ENCODE measurements at places on chromosomes 7 and 10. TPM values are rescaled to one million over a fixed set of nuclear protein-coding genes. Genes with fewer than 3 reads are reported as not detected.

DNA sequence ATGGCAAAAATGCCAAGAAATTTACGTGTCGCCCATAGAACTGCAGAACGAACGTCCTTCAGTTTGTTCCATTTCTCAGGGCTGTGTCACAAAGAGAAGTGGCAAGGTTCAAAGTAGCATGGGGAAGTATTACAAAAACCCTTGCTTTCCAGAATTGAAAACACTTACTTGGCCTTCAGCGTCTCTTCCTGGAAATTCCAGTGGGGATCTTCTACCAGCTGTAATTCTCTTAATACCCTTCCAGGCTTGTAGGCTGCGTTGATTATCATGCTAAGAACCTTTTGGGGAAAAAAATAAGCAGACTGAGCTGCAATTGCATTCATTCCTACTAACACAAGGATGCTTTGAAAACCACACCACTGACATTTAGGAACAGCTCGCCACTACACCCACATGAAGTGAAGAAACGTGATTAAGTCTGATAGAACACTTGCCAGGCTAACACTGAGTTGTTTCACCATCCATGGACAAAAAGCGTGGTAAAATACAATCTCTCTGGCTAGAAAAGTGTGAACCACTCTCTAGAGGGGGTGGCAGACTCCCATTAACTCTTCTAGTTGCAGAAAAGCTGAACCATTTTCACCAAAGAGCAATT lies 222.3 kb downstream of the SFMBT2 start:
- no peak overlapping the region for H3K27ac ChIP-seq
- no peaks in the 10 kb centered on the region for H3K36me3 ChIP-seq
- H3K4me3 ChIP-seq, result no peak overlapping the region
- no peak for DNase-seq
- no peaks in the 10 kb centered on the region for H3K27me3 ChIP-seq
- no peaks in the 10 kb centered on the region for H3K4me1 ChIP-seq

- no peaks in the 10 kb centered on the region for H3K27me3 ChIP-seq
- H3K4me3 ChIP-seq, result no peak overlapping the region
- H3K36me3 ChIP-seq, result no peaks in the 10 kb centered on the region
- peak; percentile 60 for DNase-seq
- no peaks in the 10 kb centered on the region for H3K4me1 ChIP-seq
These were observed 109.6 kb downstream of the WNT2 start for GRCh38 chr7:117212969-117213877.

DNA sequence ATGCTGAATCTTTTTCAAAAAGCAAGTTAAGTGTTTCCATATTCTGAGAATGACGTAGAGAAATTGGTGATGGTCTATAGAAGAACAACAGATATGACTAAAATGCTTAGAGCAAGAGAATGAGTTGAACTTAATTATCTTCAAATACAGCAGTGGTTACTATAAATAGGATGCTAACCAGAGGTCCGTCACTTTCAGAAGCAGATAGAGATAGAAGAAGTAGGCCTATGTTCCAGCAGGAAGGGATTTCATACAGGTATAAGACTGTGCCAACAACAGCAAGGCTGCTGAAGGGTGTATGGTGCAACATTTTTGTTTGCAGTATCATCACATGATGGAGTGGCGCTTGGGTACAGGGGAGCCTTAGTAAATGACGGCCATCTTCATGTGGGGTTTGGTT lies 68.6 kb downstream of the HBP1 start:
- H3K4me3 ChIP-seq, result no peak overlapping the region
- no peak overlapping the region for H3K27ac ChIP-seq
- no peaks in the 10 kb centered on the region for H3K4me1 ChIP-seq

LAMB4 gene
- 1.2 TPM for total RNA-seq

ARF5 gene
- total RNA-seq, result 132 TPM

SUN3 gene
- total RNA-seq, result 0.54 TPM
